Spinal cord (tissue), 10 donors: ENCODE measurements at places on chromosomes 6 and 20.

DNA sequence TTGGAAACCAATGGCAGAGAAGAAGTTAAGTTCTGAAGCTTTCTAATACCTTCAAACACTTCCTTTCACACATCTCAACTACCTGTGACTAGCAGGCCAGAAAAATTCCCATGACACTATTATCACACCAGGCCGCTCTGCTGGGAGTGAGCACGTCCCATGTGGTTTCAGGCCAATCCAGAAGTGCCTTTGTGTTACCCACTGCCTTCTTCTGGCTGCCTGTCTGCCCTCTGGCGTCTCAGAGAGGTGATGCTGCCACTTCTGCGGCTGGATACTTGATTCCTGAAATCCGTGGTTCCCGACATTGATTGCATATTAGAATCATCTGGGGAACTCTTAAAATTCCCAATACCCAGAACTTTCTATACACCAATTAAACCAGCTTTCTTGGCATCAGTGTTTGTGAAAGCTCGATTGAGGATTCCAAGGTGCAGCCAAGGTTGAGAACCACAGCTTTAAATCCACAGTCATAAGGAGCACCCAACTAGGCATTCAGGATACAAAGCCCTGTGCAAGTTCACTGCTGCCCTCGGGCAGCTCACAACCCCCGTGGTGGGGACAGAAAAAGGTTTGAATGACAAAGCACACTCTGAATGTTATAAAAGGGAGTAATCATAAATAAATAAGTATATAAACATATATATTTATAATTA, 65.6 kb downstream of the STMND1 start:
- DNase-seq: no peak

DNA sequence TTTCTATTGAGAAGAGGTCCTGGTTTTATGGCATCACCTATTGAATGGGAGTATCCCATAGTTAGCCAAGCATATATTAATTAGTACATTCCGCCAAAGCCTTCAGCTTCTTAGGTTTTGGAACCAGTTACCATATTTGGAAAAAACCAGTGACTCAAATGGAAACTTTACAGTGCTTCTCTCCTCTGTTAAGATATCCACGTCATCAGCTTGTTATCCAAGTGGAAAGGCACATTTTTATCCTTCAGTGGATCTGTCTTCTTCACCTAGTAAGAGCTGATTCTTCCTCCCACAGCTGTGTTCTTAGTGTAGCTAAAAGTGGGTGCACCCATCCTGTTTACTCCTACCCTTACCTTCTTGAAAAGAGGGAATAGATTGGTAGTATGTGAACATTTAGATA, 34.5 kb downstream of the TPD52L1 start:
- DNase-seq: no peak

GRCh38 chr20:32449890-32450401, 91.8 kb downstream of the ASXL1 start:
- no peak for DNase-seq

- no peak for DNase-seq
These were observed 163.2 kb downstream of the KHDC1L start for GRCh38 chr6:73062130-73062529.

DNA sequence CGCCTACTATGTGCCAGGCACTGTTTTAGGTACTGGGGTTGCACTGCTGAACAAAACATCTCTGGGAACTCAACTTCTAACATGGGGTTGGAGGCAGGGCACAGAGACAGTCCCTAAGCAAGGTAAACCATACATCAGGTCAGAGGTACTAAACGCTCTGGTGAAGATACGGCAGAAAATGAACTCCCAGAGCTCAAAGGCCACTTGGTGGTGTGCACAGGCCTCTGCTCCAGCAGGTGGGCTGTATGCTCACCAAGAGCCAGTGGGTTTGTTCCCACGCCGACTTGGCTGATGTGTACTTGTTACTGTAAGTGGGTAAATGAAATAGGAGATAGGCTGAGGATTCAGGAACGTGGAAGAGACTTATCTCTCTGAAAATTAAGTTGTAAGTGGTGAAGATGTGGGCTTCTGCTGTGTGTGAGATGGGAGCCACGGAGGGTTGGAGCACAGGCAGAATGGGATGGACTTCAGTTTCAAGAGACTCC, 133.4 kb downstream of the PREX1 start:
- no peak for DNase-seq

- DNase-seq: no peak
These were observed 12.0 kb upstream of the GTF3C6 start for GRCh38 chr6:110946498-110946897.

GRCh38 chr6:39430871-39431523, 108.5 kb upstream of the KCNK16 start:
- DNase-seq: no peak
